H1 (cell line): ENCODE measurements at places on chromosomes 4 and X. TPM values are rescaled to one million over a fixed set of nuclear protein-coding genes. Genes with fewer than 3 reads are reported as not detected.

DNA sequence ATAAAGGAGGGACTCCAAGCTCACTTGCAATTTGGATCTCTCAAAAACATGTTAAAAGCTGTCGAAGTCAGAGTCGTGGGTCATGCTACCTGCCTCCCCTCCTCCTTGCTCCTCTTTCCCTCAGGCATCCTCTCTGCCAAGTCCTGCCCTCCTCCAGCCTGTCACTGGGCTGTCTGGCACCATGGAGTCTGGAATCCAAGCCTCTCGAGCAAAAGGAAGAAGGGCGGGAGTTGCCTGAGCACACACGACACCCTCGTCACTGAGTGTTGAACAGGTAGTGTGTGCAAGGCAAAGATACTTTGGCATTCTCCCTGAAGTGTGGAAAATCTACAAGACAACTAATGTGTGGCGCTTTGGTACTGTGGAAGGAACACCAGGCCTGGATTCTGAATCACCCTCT lies 62.2 kb downstream of the HAUS3 start:
- H3K4me1 ChIP-seq: no peaks in the 10 kb centered on the region
- H3K36me3 ChIP-seq: no peaks in the 10 kb centered on the region
- no peak overlapping the region for H3K27ac ChIP-seq
- H3K4me3 ChIP-seq: no peak overlapping the region

- H3K36me3 ChIP-seq: peaks cover 11% of the 10 kb centered on the region; the same call in 1 of the 2 replicates
- H3K27me3 ChIP-seq: no peaks in the 10 kb centered on the region
- no peaks in the 10 kb centered on the region for H3K4me1 ChIP-seq
- no peak overlapping the region for H3K27ac ChIP-seq
- DNase-seq: no peak
Observed at GRCh38 chr4:55416176-55416575, 20.4 kb downstream of the TMEM165 start.

- no peak overlapping the region for H3K27ac ChIP-seq
- no peak overlapping the region for H3K4me3 ChIP-seq
- no peak for DNase-seq
- H3K4me1 ChIP-seq: no peaks in the 10 kb centered on the region; the same call in 1 of the 2 replicates
Observed at GRCh38 chrX:10444204-10444603, 176.2 kb downstream of the MID1 start.

DNA sequence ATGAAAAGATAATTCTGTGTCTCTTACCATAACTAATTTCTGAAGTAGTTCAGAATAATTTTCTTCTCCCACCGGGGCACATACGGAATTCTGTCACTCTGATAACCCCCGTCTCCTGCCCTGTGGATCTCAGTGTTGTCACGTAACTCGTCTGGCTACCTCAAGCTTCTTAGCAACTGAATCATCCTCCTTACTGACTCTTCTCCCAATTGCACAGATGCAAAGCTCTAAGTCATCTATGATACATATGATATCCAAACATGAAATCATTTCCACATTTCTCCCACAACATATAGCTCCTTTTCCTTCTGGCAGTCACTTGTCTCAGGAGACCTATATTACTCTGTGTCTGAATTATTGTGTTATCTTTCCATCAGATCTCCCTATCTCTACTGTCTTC lies 1043.1 kb upstream of the TENM3 start:
- no peak for DNase-seq
- no peaks in the 10 kb centered on the region for H3K36me3 ChIP-seq
- no peaks in the 10 kb centered on the region for H3K27me3 ChIP-seq
- no peak overlapping the region for H3K4me3 ChIP-seq

DNA sequence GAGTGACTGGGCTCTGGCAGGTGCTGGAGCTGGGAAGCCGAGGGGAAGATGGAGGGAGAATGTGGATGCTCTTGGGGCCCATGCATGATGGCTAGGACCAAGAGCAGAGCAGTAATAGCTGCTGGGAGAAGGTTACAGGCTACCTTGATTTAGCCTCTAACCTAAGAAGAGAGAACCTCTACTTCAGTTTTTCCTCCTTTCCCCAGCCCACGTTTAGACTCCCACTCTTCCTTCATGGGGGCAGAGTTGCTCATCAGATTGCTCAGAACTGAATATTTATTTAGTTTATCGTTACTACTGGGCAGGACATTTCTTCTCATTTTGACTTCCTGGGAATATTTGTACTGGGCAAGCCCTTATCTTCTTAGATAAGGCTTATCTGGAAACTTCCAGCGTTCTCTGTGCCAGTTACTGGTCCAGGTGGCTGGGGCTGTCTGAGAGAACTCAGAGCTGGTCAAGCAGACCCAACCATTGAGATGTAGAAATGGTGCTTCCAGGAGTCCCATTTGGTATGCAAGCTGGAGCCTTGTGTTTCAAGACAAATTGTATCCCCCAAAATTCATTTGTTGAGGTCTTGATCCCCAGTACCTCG lies 442.9 kb upstream of the BOD1L1 start:
- H3K36me3 ChIP-seq: no peaks in the 10 kb centered on the region
- no peaks in the 10 kb centered on the region for H3K4me1 ChIP-seq
- no peak overlapping the region for H3K4me3 ChIP-seq
- no peak for DNase-seq

DNA sequence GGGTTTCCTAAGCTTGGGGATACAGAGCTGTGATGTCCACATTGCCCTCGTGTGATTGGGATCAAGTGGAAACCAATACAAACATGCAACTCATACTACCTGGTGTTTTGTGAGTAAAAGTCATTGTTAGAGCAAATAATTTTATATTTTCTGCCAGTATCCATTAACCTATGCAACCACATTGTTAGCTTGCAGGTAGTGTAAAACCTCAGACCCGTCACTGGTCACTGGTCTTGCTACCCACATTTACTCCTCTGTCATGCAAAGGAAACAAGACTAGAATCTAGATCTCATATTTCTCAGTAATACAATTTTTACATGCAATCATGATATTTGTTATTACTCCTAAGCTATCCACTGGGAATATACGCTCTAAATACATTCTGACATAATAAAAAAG lies 324.3 kb upstream of the NDST4 start:
- no peaks in the 10 kb centered on the region; the same call in 1 of the 2 replicates for H3K36me3 ChIP-seq
- DNase-seq: no peak
- no peaks in the 10 kb centered on the region for H3K4me1 ChIP-seq
- H3K27me3 ChIP-seq: no peaks in the 10 kb centered on the region
- H3K27ac ChIP-seq: no peak overlapping the region
- H3K4me3 ChIP-seq: no peak overlapping the region

DNA sequence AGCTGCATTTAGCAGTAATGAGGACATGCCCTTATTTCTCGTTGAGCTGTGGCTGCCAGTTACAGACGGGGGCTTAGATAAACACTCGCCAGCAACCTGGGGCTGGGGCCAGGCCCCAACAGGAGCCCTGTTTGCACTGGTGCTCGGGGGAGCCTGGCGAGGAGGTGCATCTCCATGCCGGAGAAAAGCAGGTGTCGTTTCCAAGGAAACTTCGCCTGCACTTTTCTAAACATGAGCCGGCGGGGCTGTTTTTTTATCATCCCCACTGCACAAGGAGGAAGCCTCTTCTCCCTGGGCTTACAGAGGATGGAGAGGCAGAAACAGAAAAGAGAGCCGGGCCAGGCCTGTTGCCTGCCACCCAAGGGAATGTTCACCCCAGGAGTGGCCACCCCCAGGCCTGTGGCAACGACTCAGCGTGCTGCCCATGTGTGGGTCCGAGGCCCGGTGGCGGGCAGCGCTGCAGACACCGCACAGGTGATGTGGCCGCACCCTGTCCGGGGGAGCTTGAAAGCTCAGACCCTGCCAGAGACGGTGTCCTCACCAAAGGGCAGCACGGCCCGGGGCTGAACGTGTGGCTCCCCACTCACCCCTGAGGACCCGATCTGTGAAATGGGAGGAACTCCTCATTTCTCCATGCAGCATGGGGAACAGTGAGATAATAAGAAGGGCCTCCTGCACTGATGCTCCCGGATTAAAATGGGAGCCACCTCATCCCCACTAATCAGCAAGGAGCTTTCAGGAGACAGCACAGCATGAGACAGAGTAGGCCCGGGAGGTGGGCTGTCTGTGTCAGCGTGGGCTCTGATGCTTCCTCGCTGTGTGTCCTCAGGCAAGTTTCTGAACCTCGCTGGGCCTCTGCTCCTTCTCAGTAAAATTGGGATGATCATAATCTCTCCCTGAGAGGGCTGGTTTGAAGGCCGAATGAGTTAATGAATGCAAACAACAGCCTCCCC lies 33.8 kb upstream of the ADRA2C start:
- peaks cover 16% of the 10 kb centered on the region for H3K4me1 ChIP-seq
- H3K36me3 ChIP-seq: no peaks in the 10 kb centered on the region
- H3K4me3 ChIP-seq: no peak overlapping the region
- no peak overlapping the region for H3K27ac ChIP-seq
- H3K27me3 ChIP-seq: no peaks in the 10 kb centered on the region; the same call in 1 of the 2 replicates

- DNase-seq: no peak
- no peaks in the 10 kb centered on the region for H3K36me3 ChIP-seq
- no peaks in the 10 kb centered on the region for H3K4me1 ChIP-seq
Observed at GRCh38 chr4:37279894-37280592, 35.5 kb downstream of the NWD2 start.

GRCh38 chr4:83378419-83378818 lies 43.8 kb upstream of the HPSE start:
- no peak overlapping the region for H3K4me3 ChIP-seq
- no peaks in the 10 kb centered on the region for H3K4me1 ChIP-seq
- no peaks in the 10 kb centered on the region for H3K36me3 ChIP-seq
- H3K27me3 ChIP-seq: no peaks in the 10 kb centered on the region

- H3K27me3 ChIP-seq: no peaks in the 10 kb centered on the region
- no peak overlapping the region for H3K27ac ChIP-seq
- no peaks in the 10 kb centered on the region for H3K4me1 ChIP-seq
- H3K36me3 ChIP-seq: no peaks in the 10 kb centered on the region
Observed at GRCh38 chr4:176708771-176709311, 83.9 kb downstream of the VEGFC start.

- no peak for DNase-seq
- H3K27me3 ChIP-seq: no peaks in the 10 kb centered on the region
- H3K36me3 ChIP-seq: no peaks in the 10 kb centered on the region
- no peak overlapping the region for H3K27ac ChIP-seq
- H3K4me1 ChIP-seq: no peaks in the 10 kb centered on the region
- no peak overlapping the region for H3K4me3 ChIP-seq
Observed at GRCh38 chr4:42080306-42080705, 72.1 kb downstream of the BEND4 start.

- H3K36me3 ChIP-seq: no peaks in the 10 kb centered on the region
- peaks cover 22% of the 10 kb centered on the region for H3K27me3 ChIP-seq
- H3K4me3 ChIP-seq: peak within 1 kb of the TSS; percentile 60
- H3K27ac ChIP-seq: no peak within 1 kb of the TSS
- H3K4me1 ChIP-seq: no peaks in the 10 kb centered on the region; the same call in 1 of the 2 replicates
Observed at GRCh38 chr4:73869130-73870055, at the start of gene CXCL1. Gene CXCL1 (plus strand): TSS chr4:73869393. CDS start chr4:73869471, 78 bp downstream.

DNA sequence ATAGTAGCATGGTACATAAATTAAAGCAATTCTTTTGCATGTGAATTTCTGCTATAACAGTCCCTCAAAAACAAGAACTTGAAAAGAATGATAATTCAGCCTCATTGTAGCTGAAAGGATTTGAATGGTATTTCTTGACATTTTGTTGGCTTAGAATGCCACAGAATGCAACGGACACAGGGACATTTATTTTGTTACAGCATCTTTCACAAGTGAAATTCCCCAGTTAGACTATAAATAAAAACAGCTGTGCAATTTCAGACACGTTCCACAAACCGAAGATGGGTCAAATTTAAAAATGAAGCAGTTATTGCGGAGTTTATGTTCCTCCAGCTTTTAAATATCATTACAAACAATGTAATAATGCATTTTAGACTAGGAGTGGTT lies 82.8 kb upstream of the AMELX start:
- no peak overlapping the region for H3K27ac ChIP-seq
- H3K4me3 ChIP-seq: no peak overlapping the region
- no peaks in the 10 kb centered on the region for H3K4me1 ChIP-seq
- H3K36me3 ChIP-seq: no peaks in the 10 kb centered on the region
- DNase-seq: no peak

DNA sequence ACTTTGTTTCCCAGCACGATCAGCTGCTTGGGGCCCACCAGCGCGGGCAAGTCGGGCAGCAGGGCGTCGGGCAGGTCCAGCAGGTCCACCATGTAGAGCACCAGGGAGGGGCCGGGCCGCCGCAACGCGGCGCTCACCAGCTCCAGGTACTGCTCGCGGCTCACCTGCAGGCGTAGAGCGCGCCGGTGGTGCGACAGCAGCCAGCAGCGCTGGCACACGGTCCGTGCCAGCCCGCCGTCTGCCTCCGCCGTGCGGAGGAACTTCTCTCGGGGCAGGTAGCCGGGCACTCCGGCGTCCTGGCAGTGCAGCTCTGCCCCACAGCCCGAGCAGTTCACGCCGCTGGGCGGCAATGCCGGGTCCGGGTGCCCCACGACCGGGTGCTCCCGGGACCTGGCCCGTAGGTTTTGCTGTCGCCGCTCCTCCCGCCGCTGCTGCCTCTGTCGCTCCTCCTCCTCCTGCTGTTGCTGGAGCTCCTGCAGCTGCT lies 527 bp downstream of the NOA1 start:
- no peaks in the 10 kb centered on the region for H3K27me3 ChIP-seq
- peak; percentile 78 for DNase-seq
- H3K4me3 ChIP-seq: peak overlapping the region; percentile 92
- H3K27ac ChIP-seq: no peak overlapping the region
- peaks cover 16% of the 10 kb centered on the region for H3K36me3 ChIP-seq
- H3K4me1 ChIP-seq: no peaks in the 10 kb centered on the region; the same call in none of the 2 replicates

DNA sequence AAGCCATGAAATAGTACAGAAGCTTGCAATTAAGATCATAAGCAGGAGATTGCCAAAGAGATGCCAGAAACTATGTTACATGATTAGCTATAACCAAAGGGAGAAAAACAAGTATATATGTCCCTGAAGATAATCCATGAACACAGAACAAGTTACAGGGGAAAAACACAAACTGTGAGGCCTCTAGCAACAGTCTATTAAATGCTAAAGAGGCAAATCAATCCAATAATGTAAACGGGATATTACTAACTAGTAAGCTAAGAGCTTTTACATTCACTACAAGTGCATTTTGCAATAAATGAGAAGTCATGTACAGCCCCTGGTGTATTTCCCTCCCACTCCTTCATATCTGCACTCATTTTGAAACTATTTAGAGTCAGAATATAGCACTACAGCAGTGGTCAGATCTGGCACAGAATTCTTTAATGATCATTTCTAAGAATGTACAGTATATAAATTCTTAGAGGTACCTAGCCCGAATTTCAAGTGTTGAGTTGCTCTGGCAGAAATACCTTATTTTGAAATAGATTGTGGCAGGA lies 449.8 kb upstream of the SMIM31 start:
- H3K27ac ChIP-seq: no peak overlapping the region
- H3K4me3 ChIP-seq: no peak overlapping the region
- no peaks in the 10 kb centered on the region for H3K27me3 ChIP-seq

DMRTC1B gene
- total RNA-seq: not detected in 2 replicates

SLC49A3 gene
- 5.7 and 8.8 TPM in 2 replicates for total RNA-seq

TCEAL6 gene
- total RNA-seq: not detected in 2 replicates

DMD gene
- total RNA-seq: 7.4 and 7.5 TPM in 2 replicates
